ENCODE measurements at places on chromosomes 13 and 19. TPM values are rescaled to one million over a fixed set of nuclear protein-coding genes. Genes with fewer than 3 reads are reported as not detected.
A peak's percentile ranks its signal among the peaks of the same experiment; 100 is the strongest.

Gene KASH5
- 0.85 TPM for total RNA-seq

- DNase-seq: no peak
Measured at GRCh38 chr13:37194428-37194861, 89.0 kb upstream of the CSNK1A1L start.

DNA sequence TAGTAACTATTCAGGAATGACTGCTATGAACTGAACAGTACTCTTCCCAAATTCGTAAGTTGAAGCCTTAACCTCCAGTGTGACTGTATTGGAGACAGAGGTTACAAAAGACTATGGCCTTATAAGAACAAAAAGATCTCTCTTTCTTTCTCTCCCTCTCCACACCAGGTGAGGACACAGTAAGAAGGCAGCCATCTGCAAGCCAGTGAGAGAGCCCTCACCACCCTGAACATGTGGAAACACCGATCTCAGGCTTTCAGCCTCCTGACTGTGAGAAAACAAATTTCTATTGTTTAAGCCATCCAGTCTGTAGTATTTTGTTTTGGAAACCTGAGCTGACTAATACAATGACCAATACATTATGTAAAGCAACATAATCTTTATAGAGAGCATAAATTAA, 888.9 kb downstream of the SLITRK1 start:
- DNase-seq: no peak

Gene HSH2D
- 76.9 TPM for total RNA-seq

DNA sequence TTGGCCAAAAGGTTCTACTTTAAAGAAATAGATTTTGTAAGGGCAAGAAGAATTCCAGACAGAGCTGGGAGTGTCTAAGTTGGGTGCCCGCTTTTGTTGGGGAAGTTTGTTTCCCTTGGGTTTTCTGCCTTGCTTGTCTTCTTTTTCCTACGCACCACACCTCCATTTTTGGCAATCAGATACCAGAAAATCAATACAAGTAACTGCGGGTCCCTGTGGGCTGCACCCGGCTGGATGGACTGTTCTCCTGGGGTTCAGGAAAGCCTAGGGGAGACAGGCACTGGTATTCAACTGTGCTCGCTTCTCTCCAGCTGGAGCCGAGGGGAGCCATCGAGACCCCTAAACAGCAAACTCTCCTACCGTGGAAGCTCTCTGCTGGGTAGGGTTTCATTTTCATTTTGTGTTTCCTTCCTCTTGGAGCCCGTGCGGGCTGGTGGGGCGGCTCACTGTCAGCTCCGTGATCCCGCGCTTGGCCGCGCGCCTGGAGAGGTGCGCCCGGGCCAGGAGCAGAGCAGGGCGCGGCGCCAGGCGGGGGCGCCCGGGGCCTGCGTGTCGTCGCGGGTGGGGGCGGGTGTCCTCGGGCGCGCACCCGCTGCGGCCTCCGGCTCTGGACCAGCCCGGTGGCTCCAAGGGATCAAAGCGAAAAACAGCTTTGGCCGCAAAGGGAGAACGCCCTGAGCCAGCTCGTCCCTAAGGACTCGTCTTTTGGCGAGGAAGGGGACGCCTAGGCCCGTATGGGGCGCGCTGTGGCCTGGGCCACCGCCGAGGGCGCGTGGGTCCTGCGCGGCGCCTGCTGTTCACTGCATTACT, 347.2 kb downstream of the ZNF536 start:
- peak; percentile 17 for DNase-seq

DNA sequence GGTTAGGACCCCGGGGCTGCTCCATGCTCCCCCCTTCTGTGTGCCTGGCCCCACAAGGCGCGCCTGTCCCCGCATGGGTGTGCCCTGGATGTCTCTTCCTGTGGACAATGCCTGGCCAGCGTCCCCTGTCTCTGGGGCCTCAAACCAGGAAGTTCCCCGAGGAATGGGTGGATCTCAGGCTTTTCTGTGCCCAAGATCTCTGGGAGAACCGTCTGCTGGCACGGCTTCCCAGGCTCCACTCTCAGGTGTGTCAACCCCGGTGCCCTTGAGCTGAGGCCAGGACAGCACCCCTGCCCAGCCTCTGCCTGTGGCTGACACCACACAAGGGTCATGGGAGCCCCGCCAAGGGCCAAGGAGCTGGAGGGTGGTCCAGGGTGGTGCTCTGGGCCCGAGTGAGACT, 15.7 kb downstream of the ZNF444 start:
- DNase-seq: no peak

Gene FARP1
- 0.67 TPM for total RNA-seq

DNA sequence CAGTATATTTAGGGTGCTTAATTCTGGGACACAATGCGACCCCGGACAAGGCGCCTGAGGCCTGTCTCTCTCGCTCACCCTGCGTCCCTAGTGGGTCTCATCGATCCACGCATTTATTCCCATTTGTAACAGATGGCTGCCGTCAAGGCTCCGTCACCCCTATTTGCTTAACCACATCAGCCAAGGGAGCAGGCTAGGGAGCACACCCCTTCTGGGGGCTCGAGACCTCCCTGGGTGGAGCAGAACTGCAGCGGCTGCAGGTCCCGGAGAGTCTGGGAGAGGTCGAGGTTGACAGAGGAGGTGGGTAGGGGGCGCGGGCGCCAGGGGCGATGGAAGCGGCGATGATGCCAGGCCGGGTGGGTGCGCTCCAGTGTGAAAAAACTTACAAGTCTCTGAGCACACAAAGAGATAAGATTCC, 507 bp downstream of the ALG5 start:
- DNase-seq: peak; percentile 18

Gene C1QTNF9B
- total RNA-seq: not detected

Gene SLC7A10
- total RNA-seq: not detected

DNA sequence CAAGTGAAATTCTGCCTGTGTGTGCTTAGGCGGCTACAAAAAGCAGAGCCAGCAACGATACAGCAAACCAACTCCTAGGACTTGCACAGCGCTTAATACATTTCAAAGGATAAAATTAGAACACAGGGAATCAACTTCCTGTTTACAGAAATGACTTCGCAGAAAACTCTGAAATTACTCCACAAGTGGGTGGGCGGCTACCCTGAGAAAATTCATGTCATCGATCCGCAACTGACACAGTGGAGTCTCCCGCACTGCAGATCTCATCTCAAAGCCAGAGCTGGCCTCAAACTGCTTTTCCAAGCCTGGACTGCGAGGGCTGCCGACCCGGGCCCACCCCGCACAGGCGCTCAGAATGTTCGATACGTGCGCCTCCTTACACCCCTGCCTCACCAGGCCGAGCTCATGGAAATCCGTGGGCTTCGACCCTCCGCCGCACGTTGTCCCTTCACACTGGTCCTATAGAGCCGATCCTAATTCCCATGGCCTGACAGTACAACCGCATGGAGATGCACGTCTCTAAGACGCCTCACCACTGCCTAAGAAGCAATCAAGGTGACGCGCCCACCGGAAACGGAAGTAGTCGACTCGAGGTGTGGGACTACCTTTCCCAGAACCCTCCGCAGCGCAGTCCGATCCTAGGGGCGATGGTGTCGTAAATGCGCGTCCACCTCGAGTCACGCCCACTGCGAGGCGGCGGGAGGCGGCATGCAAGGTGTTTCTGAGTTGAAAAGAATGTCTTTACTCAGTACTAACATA, at the start of gene ZNF229:
TSS of gene ZNF229 (minus strand) at position 557 of the 759 bp plus-strand sequence. CDS start 5,625 bp downstream, outside the sequence.
- DNase-seq: peak; percentile 86
